Memory B cell (primary cell): ENCODE measurements at places on chromosomes 12 and 14.

DNA sequence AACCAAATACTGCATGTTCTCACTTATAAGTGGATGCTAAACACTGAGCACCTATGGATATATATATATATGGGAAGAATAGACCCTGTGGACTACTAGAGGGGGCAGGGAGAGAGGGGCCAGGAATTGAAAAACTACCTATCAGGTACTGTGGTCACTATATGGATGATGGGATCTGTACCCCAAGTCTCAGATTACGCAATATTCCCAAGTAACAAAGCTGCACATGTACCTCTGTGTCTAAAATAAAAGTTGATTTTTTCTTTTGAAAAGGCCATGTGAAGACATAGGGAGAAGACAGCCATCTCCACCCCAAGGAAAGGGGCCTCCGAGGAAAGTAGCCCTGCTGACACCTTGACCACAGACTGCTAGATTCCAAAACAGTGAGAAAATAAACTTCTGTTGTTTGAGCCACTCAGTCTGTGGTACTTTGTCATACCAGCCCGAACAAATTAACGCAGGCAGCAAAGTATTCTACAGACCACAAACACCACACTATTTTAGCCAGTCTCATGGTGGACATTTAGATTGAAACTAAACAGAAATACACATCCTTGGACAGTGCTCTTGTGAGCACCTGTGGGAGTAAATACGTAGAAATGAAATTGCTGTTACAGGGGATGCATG, 197.1 kb downstream of the EFCAB11 start:
- peaks cover 6% of the 10 kb centered on the region for H3K36me3 ChIP-seq
- no peaks in the 10 kb centered on the region for H3K27me3 ChIP-seq
- H3K4me1 ChIP-seq = peaks cover 17% of the 10 kb centered on the region
- DNase-seq = no peak
- no peak overlapping the region for H3K27ac ChIP-seq
- H3K4me3 ChIP-seq = no peak overlapping the region

DNA sequence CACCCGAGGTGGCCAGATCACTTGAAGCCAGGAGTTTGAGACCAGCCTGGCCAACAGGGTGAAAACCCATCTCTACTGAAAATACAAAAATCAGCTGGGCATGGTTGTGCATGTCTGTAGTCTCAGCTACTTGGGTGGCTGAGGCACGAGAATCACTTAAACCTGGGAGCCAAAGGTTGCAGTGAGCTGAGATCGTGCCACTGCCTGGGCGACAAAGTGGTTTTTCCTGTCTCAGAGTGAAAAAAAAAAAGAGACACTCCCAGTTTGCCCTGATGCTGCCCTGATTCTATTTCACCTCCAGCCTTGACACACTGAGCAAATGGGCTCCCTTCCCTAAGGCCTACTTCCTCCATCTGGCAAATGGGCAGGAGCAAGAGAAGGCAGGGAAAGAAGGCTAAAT, 28.5 kb upstream of the PLEK2 start:
- H3K4me3 ChIP-seq = no peak overlapping the region
- no peaks in the 10 kb centered on the region for H3K36me3 ChIP-seq
- DNase-seq = no peak
- no peaks in the 10 kb centered on the region for H3K4me1 ChIP-seq
- peaks cover 7% of the 10 kb centered on the region for H3K27me3 ChIP-seq
- no peak overlapping the region for H3K27ac ChIP-seq

DNA sequence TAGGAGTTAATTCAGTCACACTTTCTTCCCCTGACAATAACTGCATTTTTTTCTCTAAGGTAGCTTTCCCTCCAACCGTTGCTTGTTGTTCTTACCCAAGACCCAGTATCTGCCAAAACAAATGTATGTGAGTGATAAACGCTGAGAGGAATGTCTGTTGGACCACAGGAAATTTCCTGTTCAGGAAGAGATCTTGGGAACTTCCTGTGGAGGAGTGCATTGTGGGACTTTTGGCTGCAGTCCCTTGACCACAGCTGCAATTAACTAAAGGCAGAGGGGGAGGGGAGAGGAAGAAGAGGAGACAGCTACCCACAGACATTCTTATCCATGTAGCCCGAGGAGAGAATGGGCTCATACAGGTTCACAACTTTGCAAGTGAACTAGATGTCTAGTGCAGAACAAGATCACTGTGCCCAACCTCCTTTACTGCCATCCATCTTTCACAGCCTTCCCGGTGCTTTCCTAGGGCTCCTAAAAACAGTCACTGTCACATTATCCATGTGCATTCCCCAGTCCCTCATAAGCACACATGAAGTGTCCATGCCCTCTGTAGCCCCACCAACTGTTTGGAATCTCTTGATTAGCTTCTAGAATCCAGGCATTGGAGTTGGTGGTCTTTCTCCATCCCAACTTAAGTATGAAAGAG, 149.5 kb downstream of the ETV6 start:
- H3K4me3 ChIP-seq = no peak overlapping the region
- peak overlapping the region; percentile 46 for H3K27ac ChIP-seq
- no peak for DNase-seq

- H3K4me3 ChIP-seq = no peak overlapping the region
- no peaks in the 10 kb centered on the region for H3K27me3 ChIP-seq
- no peaks in the 10 kb centered on the region for H3K36me3 ChIP-seq
- H3K27ac ChIP-seq = no peak overlapping the region
- no peak for DNase-seq
These were observed 150.1 kb downstream of the SLC38A4 start for GRCh38 chr12:46675736-46676135.

DNA sequence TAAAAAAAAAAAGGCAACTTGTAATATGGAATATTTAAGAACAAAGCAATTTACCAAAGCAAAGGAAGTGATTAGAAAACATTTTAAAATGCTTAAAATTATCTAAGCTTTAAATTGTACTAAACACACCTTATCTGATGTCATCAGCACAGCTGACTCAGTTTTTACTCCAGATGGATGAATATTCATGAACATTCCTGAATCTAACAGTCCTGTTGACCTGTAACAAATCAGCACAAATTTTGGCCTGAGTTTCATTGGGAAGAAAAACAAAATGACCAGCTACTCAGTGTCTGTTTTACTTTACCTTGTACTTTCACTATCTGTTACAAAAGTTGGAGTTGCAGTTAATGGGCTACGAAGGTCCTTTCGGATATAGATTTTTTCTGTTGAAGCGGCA, 16.0 kb downstream of the NR2C1 start:
- H3K36me3 ChIP-seq = peaks cover 13% of the 10 kb centered on the region
- no peaks in the 10 kb centered on the region for H3K4me1 ChIP-seq
- DNase-seq = no peak
- H3K27me3 ChIP-seq = no peaks in the 10 kb centered on the region
- no peak overlapping the region for H3K27ac ChIP-seq
- no peak overlapping the region for H3K4me3 ChIP-seq

DNA sequence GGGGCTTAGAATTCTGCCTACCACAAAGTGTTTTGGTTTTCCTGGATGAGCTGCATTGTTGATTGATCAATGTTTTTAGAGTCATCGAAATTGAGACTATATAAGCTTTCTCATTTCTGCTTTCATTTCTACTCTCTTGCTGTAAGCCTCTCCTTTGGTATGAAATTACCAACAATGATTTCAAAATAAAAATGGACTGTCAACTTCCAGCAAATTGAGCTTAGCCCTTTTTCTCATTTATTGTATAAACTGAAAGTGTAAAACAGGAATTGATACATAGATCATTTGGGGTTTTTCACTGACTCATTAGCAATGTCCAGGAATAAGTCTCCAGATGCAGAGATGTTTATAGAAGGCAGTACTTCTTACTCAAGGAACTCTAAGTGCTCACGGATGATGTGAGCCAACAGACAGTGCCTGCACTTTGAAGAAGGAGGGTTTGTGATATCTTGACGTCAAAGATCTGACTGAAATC, 20.0 kb upstream of the PCNX1 start:
- H3K36me3 ChIP-seq = no peaks in the 10 kb centered on the region
- peaks cover 29% of the 10 kb centered on the region for H3K4me1 ChIP-seq
- no peak for DNase-seq
- H3K27ac ChIP-seq = peak overlapping the region; percentile 35
- H3K4me3 ChIP-seq = peak overlapping the region; percentile 32

- no peak overlapping the region for H3K27ac ChIP-seq
- H3K4me3 ChIP-seq = no peak overlapping the region
- H3K36me3 ChIP-seq = no peaks in the 10 kb centered on the region
- H3K4me1 ChIP-seq = peaks cover 8% of the 10 kb centered on the region
These were observed 458.0 kb upstream of the ATP2B1 start for GRCh38 chr12:90166671-90167070.

DNA sequence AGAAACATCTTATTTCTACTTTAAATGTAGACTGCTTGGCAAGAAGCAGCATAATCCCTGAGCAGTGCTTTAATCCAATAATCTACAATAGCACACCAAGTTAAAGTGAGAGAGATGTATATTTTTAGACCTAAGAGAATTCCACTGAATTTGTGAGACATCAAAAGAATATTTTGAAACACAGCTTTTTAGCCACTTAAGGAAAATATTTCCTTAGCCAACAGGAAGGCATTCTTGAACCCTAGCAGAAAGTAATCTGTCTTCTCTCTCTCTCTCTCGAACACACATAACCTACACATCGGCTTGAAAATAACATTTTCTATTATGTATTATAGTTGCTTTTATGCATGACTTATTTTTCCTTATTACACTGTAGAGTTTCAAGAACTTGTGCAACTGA, 34.0 kb downstream of the KITLG start:
- no peaks in the 10 kb centered on the region for H3K36me3 ChIP-seq
- H3K4me1 ChIP-seq = no peaks in the 10 kb centered on the region
- H3K4me3 ChIP-seq = no peak overlapping the region
- H3K27ac ChIP-seq = no peak overlapping the region
- H3K27me3 ChIP-seq = no peaks in the 10 kb centered on the region

DNA sequence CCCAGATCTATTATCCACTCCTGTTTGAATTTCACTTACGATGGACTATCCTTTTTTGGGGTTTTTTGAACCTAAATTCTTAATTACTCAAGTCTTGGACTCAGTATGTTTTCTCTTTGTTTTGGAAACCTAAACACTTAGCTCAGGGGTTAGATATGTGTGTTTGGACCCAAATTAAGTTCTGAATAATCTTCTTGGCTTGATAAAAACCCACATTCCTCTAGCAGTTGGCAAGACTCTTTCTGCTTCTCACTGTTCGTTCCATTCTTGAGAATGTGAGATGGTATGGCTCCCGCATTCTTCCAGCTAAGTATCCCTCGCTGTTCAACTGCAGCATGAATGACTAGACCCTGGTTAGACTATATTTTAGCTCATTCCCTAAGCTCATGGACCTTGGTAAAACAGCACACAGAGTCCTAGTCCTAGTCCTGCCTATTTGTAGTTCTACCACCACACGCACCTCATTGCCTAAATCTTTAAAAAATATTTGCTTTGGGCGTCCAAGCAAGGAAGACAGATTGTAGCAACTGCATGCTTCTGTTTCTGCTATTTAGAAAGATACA, 860.0 kb downstream of the RPS29 start:
- no peak for DNase-seq
- H3K4me3 ChIP-seq = no peak overlapping the region
- H3K36me3 ChIP-seq = no peaks in the 10 kb centered on the region
- H3K27me3 ChIP-seq = no peaks in the 10 kb centered on the region

DNA sequence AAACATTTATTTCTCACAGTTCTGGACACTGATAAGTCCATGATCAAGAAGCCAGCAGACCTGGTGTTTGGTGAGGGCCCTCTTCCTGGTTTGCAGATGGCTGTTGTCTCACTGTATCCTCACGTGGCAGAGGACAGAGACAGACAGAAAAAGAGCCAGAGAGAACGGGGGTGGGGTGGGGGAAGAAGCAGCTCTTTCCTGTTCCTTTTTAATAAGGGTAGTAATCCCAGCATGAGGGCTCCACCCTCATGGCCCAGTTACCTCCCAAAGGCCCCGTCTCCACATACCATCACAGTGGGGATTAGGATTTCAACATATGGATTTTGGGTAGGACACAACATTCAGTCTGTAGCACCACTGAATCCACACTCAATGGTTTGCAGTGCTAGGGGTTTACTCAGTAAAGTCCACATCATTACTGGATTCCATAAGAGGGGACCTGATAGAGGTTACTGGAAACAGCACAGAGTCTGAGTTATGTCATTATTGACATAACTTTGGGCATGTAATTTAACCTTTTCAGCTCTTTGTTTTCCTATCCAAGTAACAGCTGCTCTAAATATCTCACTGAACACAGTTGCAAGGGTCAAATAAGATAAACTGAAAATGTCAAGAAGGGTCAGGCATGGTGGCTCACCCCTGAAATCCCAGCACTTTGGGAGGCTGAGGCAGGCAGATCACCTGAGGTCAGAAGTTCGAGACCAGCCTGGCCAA, 53.2 kb downstream of the RPAP3 start:
- peaks cover 2% of the 10 kb centered on the region for H3K36me3 ChIP-seq
- H3K27me3 ChIP-seq = no peaks in the 10 kb centered on the region

- DNase-seq = no peak
- no peaks in the 10 kb centered on the region for H3K27me3 ChIP-seq
- H3K27ac ChIP-seq = no peak overlapping the region
- peaks cover 24% of the 10 kb centered on the region for H3K4me1 ChIP-seq
These were observed 10.8 kb upstream of the PSMA6 start for GRCh38 chr14:35281341-35281740.

- peaks cover 59% of the 10 kb centered on the region for H3K4me1 ChIP-seq
- no peaks in the 10 kb centered on the region for H3K27me3 ChIP-seq
- peak overlapping the region; percentile 88 for H3K27ac ChIP-seq
- peaks cover 9% of the 10 kb centered on the region for H3K36me3 ChIP-seq
- peak overlapping the region; percentile 11 for H3K4me3 ChIP-seq
- no peak for DNase-seq
These were observed 64.6 kb downstream of the SUSD6 start for GRCh38 chr14:69675877-69676416.

DNA sequence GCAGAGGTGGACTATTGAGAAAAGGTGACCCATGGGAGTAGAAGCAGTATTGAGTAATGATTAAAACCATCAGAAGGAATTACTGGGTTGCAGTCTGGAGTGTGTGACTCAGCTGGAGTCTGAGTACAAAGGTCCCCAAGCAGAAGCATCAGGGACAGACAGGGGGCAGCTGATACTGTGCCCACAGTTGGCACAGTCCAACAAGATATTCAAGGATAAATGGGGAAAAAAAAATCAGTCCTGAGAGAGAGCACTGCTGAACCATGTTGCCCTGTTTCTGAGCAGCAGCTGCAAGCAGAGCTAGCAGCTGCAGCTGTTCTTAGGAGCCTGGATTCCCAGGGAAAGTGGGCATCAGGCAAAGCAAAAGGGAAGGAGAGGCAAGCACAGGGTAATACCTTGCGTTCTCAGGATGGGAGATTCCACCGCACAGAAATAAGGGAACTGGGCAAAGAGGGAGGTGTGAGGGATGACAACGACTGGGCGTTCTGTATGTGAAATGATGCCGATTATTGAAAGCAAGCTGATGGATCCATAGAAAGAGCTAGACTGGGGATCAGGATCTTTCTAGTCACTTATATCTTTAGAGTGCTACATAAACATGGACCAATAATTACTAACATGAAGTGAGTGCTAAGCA, 17.7 kb downstream of the NEUROD4 start:
- no peak overlapping the region for H3K27ac ChIP-seq
- H3K36me3 ChIP-seq = no peaks in the 10 kb centered on the region
- H3K4me1 ChIP-seq = peaks cover 16% of the 10 kb centered on the region
- no peak for DNase-seq
- H3K4me3 ChIP-seq = no peak overlapping the region

DNA sequence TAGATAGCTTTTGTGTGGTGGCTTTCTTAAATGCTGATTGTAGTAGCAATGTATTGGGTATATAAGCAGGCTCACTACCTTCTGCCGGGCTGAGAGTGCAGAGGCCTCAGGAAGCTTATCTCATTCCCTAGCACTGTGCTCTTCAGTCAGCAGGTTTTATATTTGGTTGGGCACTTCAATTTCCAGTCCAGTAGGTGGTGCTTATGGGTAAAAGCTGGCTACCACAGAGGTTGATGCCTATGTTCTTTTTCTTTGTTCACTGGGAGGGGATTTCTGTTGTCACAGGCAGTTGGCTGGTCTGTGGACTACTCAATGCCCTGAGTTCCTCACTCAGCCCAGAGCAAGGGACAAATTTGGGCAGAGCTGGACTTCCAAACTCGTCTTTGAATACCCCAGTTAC, 43.0 kb upstream of the GLIPR1 start:
- no peak overlapping the region for H3K27ac ChIP-seq
- H3K4me3 ChIP-seq = no peak overlapping the region
- H3K27me3 ChIP-seq = peaks cover 3% of the 10 kb centered on the region
- no peaks in the 10 kb centered on the region for H3K4me1 ChIP-seq
